Right lobe of liver (tissue), 6 donors: ENCODE measurements at places on chromosomes 1 and 21.
A peak's percentile ranks its signal among the peaks of the same experiment; 100 is the strongest.

DNA sequence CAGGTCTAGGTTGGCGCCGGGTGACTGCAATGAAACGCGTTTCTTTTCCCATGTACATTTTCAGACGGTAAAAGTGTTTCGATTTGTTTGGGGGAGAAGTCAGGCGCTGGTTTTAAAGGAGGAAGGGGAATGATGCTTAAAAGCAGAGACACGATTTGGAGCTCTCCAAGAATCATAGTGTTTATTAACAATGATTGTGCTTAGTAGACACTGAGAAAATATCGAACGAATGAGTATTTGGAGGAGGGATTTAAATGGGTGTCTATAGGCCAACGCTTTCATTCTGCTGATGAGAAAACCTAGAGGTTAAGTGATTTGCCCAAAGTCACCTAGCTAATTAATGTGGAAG lies 36.9 kb upstream of the JAK1 start:
- H3K4me3 ChIP-seq = peak overlapping the region; percentile 51
- H3K27me3 ChIP-seq = no peaks in the 10 kb centered on the region
- peak overlapping the region; percentile 94 for H3K27ac ChIP-seq
- no peaks in the 10 kb centered on the region for H3K36me3 ChIP-seq
- H3K4me1 ChIP-seq = no peaks in the 10 kb centered on the region
- DNase-seq = no peak

DNA sequence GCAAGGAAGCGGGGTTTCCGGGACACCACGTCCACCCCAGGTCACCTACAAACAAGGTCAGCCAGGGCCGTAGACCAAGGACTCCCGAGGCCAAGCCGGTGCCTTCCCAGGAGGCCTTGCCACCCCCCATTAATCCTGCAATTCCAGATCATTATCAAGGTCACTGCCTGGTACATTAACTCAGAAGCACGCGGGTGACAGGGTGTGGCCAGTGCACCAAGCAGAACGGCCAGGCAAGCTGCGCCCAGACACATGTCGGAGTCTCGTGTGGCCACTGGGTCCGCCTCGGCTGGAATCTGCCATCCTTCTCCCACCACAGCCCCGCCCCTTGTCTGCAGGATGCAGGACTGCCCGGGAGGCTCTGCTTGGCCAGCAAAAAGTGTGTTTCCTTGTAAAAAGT lies 144.7 kb downstream of the PRDM16 start:
- H3K27ac ChIP-seq = no peak overlapping the region
- no peak for DNase-seq
- no peaks in the 10 kb centered on the region for H3K27me3 ChIP-seq
- H3K4me3 ChIP-seq = no peak overlapping the region

DNA sequence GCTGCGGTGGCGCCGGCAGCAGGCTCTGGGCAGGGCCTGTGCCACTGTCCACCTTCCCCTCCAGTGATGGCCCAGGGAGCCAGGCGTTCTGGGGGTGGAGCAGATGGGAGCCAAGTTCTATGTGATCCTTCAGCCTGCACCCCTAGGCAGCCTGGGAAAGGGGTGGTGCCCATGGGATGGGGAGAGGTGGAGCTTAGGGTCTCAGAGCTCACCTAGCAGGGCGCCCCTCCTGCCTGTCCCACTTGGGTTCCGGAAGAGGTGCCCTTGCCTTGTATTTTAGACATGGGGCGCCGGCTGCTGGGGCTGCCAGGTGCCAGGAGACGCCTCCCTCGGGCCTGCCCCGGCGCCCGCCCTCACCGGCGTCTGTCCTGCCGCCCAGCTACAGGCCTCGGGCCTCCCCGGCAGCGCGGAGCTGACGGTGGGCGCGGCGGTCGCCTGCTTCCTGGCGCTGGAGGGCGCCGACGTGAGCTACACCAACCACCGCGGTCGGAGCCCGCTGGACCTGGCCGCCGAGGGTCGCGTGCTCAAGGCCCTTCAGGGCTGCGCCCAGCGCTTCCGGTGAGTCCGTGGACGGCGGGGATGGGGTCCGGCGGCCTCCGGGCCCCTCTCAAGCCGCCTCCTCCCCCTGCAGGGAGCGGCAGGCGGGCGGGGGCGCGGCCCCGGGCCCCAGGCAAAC lies 3.1 kb upstream of the MMP23B start:
- DNase-seq = peak; percentile 42
- no peaks in the 10 kb centered on the region for H3K4me1 ChIP-seq
- H3K36me3 ChIP-seq = no peaks in the 10 kb centered on the region
- H3K4me3 ChIP-seq = no peak overlapping the region
- H3K27me3 ChIP-seq = no peaks in the 10 kb centered on the region

DNA sequence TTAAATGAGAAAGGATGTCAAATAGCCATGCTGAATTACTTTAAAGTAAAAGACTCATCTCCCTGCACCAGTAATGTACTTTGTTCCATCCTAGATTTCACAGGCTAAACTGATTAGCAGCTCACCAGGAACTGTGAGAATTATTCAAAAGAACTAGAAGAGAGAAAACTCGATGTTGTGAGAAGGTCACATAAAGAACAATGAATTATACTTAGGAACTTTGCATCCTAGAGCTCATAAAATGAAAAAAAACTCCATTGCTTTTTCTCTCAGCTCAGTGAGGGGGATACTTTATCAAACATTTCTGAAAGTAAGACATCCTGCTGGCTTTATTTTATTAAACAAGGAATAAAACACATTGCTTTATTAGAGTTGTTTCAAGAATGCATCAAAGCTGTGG lies 278.5 kb downstream of the MRPL39 start:
- no peak overlapping the region for H3K27ac ChIP-seq
- DNase-seq = no peak
- H3K4me1 ChIP-seq = no peaks in the 10 kb centered on the region
- no peaks in the 10 kb centered on the region for H3K36me3 ChIP-seq
- H3K27me3 ChIP-seq = no peaks in the 10 kb centered on the region
- H3K4me3 ChIP-seq = no peak overlapping the region

DNA sequence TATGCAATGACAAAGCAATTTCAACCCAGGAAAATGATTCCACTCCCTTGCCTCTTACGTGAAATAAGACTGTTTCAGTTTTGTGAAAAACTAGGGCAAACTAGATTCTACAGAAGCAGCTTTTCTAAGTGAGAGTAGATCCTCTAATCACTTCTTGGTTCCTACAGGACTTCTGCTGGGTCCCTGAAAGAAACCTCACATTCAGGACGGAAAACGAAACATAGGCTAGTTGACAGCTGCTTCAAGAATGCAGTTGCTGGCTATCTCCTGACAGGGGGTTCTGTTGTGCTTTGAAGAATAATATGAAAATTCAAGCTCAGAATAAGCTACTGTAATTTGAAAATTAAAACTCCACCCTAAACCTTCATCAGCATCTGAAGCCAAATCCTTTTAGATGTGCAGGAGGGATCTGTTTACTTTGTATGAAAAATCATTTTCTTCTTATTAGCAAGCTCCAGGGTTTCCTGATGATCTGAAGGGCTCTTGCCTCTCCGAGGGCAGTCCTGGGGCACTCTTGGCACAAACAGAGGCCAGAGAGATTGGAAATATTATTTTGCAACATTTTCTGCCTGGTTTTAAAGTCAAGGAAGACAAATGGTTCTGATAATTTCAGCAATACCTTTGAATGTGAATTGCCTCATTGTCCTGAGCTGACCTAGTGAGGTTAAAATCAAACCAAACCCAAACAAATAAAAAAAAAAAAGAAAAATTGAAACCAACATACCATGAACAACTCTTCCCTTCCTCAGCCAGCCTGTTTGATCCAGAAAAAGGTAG lies 55.0 kb downstream of the NTMT2 start:
- H3K27ac ChIP-seq = no peak overlapping the region
- H3K4me1 ChIP-seq = no peaks in the 10 kb centered on the region
- no peaks in the 10 kb centered on the region for H3K27me3 ChIP-seq
- DNase-seq = no peak

DNA sequence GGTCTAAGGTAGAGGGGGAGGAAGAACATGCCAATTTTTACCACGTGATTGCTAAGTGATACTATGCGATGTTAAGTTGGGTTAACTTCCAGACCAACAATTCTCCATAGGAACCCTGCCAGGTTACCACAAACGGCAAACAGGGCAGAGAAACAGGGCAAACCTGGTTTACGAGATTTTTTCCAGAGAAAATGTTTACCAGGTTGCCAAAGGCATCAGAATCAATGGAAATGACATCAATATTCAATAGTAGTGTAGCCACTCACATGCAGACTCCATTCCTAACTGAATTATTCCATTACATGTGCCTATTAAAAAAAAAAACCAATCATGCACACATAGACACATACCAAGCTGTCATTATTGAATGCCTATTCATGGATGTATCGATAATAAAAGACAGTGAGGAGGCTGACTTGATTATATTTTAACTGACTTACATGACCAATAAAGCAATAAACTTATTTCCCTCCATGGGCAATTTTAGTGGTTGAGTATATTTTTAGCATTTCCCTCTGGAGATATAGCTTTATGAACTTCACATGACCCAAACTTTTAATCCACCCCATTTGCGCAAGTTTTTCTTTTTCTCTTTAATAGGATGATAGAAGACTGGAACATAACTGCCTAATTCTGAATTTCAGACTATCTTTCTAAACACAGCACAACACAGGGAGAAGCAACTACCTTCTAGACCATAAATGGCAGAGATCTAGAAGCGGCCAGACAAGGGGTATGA lies 40.5 kb upstream of the KCNE1 start:
- no peaks in the 10 kb centered on the region for H3K4me1 ChIP-seq
- DNase-seq = no peak
- H3K36me3 ChIP-seq = no peaks in the 10 kb centered on the region
- no peaks in the 10 kb centered on the region for H3K27me3 ChIP-seq
- H3K27ac ChIP-seq = no peak overlapping the region

- no peaks in the 10 kb centered on the region for H3K27me3 ChIP-seq
- no peak overlapping the region for H3K4me3 ChIP-seq
- H3K36me3 ChIP-seq = no peaks in the 10 kb centered on the region
- peak; percentile 35 for DNase-seq
- peak overlapping the region; percentile 68 for H3K27ac ChIP-seq
- H3K4me1 ChIP-seq = peaks cover 10% of the 10 kb centered on the region
These were observed 23.1 kb downstream of the DYRK3 start for GRCh38 chr1:206658264-206658980.
